ENCODE measurements at places on chromosomes 2 and 18.

DNA sequence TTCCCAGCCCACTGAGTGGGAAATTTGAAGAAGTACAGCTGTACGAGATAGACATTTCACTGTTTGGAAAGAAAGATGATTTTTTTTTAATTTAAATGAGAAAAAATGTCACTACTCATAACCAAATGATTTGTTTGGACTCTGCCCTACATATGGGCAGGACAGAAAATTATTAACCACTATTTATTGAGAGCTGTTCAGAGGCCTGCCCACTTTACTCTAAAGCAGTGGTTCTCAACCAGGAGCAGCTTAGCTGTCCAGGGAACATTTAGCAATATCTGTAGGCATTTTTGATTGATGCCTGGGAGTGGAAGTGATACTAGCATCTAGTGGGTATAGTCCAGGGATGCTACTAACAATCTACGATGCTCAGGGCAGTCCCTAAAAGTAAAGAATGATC is 13.4 kb upstream of the DTNA start:
- no peak for DNase-seq

DNA sequence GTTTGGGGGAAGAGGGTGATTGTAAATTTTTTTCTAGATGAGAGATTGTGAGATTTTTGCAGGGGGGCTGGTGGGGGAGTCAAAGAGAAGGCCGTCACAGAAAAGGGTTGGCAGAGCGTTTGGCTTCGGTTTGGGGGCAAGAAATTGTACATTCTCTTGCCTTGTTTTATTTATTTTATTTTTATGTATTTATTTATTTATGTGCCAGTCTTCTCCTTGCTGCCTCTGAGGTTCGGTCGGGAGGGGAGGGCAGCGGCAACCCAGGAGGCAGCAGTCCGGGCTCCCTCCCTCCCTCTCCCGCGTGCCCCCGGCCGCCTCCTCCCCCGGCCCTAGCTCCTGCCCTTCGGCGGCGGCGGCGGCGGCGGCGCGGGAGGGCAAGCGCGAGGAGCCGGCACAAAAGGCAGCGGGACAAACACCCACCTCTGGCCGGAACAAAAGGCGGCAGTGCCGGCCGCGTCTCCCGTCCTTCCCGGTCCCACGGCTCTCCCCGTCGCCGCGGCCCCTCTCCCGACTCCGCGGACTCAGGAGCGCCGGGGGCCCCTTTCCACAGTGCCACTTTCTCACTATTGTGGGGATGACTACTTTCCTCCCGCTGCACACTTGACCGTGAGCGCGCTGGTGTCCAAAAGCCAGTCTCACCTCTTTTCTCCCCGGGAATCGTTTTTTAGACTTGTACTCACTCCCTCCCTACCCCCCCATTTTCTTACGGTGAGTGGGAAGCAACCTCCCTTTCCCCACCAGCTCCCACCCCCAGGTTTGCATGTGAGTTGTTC is 1.2 kb downstream of the BCL11A start:
- DNase-seq: no peak

- DNase-seq: no peak
Measured at GRCh38 chr2:149155988-149156387, 117.5 kb downstream of the LYPD6B start.

DNA sequence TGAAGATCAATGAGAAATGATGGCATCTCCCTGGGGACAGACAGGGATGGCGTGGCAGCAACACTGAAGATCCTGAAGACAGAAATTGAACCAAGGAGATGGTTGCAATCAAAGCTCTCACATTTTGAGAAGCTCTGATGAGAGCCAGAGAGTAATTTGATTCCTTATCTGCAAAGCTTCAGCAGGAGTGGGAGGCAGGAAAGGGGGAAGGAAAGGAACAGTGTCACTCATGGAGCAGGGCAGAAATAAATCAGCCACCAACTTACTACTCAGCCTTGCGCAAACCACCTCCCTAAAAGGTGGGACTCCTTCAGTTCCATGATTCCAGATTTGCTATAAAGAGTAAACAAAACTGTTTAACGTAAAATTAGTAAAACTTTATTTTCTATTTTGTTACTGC is 119.2 kb downstream of the CACNB4 start:
- DNase-seq: no peak
